NCI-H1436 (cell line): ENCODE measurements at places on chromosomes 16 and 17.

DNA sequence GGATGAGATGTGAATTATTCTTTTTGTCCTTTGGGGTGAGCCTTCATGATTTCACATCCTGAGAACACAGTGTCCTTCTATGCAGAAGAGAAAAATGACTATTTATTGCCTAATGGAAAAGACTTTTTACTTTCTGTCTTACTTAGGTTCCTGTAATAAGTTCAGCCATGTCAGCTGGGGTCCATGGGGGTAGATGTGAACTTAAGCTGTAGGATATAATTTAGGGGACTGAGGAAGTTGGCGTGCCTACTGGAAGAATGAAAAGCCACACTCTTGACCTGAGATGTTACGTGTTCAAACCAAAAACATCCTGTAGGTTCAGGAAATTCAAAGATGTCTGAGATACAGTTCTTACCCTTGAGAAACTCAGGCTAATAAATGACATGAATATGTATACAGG is 660.5 kb downstream of the TOX3 start:
- no peak for DNase-seq

GRCh38 chr17:77719806-77720205 is 238.7 kb upstream of the TNRC6C start:
- DNase-seq = no peak

GRCh38 chr17:45954914-45955313 is 44.1 kb upstream of the STH start:
- no peak for DNase-seq

- peak; percentile 85 for DNase-seq
Measured at GRCh38 chr17:7929158-7930023, at the start of gene KCNAB3. TSS of gene KCNAB3 (minus strand) at chr17:7929856. CDS start at chr17:7929435, 421 bp downstream.

DNA sequence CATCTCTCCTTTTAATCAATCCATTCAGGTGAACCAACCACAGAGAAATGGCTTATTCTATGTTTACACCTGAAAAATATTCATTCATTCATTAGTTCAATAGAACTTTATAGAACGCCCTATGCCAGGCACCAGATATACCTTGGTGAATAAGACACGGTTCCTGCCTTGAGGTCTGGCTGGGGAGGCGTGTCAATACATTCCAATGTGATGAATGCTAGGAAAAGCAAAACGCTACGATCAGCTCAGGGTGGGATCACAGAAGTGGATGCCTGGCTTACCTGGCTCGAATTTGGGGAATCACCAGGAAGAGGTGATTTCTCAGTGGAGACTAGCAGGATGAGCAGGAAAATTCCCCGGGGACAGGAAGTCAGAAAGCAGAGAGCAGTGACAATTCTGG is 17.5 kb upstream of the WFIKKN2 start:
- DNase-seq = no peak

DNA sequence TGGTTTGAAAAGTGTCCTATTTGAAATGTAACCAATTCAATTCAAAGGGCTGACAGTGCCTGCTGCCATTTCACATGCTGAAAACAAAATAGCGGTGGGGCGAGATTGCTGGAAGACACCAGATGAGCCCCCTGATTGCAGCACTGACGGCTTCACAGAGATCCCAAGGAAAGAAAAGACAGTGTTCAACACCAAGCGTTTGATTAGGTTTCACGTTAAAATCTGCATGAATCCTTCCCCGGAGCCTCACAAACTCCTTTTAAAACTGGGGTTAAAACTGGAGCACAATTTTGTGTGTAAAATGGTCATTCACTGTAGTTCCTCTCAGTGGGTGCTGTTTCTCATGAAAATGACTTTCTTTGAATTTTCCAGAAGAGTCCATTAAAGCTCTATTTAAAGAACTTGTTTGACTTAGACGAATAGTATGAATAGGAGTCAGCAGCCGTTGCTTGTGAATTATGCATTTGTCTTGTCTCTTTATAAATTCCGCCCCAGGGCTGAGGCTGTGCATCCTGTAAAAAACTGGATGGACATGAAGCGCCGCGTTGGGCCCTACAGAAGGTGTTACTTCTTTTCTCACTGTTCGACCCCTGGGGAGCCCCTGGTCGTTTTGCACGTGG is 8.8 kb downstream of the MLYCD start:
- DNase-seq = no peak

DNA sequence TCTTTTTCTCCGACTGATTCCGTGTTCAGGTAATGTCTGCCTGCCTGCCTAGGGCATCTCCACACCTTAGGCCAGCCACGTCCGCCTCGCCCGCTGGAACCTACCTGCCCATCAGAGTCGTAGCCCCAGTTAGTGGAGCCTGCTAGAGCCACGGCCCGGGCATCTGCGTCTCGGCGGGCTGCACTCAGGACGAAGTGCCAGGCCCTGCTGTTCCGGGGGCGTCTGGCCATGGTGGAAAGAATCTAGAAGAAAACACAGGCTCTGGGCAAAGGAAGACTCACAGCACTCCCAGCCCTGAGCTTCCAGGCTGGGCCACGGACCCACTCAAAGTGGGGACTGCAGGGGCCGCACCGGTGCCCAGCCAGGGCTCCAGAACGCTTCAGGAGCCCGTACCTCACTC is 1.1 kb downstream of the SPSB3 start:
- no peak for DNase-seq

DNA sequence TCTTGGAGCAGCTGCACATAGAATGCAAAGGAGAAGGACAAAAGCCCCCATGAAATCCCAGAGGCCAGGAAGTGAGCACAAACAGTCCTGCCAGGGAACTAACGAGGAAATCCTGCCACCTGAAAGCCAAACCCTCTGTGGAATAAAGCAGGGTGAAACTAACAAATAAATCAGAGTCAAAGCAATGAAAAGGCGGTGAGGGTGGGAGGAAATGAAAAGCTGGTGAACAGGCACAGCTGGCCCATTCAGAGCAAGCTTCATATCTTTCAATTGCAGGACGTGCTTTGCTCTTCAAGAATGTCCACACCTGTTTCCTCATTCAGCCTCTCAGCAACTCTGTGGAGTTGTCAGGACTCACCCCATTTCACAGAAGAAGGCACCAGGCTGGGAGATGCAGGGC is 108.1 kb downstream of the ABCC12 start:
- no peak for DNase-seq

DNA sequence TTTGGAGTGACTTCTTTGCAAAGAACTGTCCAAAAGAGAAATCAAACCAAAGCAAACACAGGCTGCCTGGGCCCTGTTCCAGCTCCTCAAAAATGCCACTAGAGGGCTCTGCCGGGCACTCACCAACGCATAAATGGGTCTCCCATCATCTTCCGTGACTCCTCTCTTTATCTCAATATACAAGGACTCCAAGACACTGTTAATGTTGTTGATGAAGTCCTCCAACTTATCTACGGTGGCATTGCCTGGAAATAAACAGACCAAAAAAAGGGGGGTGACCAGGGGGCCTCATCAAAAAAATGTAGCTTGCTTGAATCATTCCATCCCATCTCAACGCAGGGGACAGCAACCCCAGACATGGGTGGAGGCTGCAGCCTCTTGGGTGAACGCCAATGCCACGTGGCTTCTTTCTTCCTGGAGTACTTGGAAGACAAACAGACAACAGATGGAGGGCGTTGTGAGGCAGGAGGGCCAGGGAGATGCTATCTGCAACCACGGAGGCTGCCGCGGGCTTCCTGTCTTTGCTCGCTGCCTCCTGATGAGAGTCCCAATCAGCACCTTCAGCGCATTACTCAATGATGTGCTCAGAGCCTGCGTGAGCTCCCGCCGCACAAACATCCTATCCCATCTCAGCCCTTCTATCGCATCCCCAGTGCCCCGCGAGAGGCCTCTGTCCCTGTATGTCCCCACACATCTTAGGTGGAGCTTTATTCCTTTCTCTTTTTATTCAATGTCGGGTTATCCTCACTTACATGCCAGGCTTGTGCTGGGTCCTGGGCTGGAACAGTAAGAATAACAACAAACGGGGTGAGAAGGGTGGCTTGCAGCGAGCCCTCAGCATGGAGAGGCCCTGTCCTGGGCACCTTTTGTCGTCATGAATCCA is 32.0 kb downstream of the KDM8 start:
- DNase-seq = peak; percentile 62

DNA sequence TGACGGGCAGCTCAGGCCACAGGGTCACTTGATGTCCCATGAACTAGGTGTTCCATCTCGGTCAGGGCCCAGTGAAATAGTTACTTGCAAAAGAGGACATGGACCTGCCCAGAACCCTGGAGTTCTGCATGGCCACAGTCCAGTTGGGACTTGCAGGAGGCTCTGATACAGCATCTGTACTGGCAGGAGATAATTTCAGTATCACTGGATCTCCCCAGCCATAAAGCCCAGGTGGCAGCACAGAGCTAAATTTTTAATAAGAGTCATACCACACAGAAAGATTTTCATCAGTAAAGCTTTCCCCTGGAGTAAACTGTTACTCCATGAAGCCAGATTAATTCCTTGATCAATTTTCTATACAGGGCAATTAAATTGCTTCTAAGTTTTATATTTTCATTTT is 18.0 kb upstream of the SLC16A5 start:
- DNase-seq = no peak
